CD4-positive, alpha-beta T cell treated with Interleukin-1 beta for 1 hour (primary cell): ENCODE measurements at places on chromosomes 5 and 9.
A peak's percentile ranks its signal among the peaks of the same experiment; 100 is the strongest.

DNA sequence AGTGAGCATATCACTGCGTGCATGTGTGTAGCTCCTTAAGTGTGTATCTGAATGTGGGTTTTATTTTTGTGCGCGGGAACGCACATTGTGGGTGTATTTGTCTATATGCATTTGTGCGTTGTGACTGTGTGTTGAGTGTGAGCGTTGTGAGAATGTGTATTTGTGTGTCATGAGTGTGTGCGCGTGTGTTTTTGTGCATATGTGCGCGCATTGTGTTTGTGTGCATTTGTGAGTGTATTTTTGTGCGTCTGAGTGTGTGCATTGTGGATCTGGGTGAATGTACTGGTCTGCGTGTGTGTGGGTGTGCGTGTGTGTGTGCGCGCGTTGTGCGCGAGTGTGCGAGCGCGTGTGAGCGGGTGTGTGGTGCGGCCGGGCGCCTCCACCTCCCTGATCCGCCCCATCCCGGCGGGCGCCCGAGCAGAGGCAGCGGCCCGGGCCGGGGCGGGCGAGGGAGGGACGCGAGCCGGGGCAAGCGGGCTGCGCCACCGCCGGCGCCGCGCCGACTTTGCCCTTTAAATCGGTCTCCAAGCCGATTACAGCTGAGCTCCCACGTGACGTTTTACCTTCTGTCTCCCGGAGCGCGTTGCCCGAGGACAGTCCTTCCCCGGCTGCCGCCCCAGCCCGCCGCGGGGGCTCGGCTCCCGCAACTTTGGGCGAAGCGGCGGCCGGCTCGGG, at the start of gene RASGRF2:
TSS of gene RASGRF2 (plus strand) at position 596 of the 675 bp plus-strand sequence. CDS start 376 bp downstream, outside the sequence.
- peak; percentile 29 for DNase-seq

DNA sequence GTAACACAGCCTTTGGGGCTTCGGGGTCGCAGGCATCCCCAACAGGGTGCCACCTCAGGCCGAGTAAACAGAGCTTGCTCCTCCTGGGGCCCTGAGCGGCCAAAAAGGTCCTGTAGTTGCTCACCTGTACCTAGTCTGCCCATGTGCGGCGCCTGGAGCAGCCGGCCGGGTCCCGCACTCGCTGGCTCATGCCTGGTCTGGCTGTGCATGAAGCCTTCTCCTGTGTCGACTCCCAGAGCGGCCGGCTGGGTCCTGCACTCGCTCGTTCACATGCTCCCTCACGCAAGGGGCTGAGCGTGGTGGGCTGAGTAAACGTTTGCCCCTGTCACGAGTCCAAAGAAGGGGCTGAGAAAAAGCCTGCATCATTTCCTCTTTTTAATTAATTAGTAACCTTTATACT, 162.4 kb upstream of the TUT7 start:
- no peak for DNase-seq

GRCh38 chr5:21802869-21803490, 1050.2 kb downstream of the CDH12 start:
- no peak for DNase-seq

GRCh38 chr9:13513716-13514444, 234.4 kb upstream of the MPDZ start:
- no peak for DNase-seq

DNA sequence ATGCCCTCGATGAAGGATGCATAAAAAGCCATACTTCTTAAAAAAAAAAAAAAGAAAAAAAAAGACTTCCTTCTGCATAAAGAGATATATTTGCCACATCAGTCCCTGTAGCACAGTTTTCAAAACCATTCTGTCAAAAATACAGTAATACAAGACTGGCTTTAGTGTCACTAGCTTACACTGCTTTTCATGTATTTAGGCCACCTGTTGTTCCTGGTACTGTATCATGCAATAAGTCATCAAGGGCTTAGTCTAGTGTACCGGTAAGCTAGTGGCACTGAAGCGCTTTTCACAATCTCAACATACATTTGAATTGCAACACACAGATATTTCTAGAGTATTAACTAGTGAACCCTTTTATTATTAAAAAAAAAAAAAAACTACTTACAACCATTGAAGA, 231.2 kb downstream of the NFIB start:
- DNase-seq, result no peak

- no peak for DNase-seq
Observed at GRCh38 chr9:94666364-94667099, 27.2 kb upstream of the FBP1 start.

DNA sequence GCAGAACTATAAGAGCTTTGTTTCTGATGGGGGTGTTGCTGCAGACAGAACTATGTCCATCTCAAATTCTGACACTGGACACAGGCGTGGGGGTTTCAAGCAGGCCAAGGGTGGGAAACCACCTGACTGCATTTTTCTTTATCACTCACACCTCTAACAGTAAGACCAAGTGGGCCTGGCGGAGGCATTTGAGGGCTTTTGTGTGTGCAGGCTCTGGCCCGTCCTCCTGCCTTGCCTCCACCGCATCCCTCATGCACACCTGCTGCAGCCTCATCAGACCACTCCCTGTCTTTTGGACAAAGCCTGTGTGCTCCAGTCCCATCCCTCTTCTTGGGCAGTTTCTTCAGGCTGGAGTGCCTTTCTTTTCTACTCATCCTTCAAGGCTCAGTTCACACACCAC, 7.9 kb downstream of the OR13J1 start:
- DNase-seq, result no peak

GRCh38 chr5:77777911-77778310, 1.8 kb upstream of the TBCA start:
- DNase-seq, result no peak

DNA sequence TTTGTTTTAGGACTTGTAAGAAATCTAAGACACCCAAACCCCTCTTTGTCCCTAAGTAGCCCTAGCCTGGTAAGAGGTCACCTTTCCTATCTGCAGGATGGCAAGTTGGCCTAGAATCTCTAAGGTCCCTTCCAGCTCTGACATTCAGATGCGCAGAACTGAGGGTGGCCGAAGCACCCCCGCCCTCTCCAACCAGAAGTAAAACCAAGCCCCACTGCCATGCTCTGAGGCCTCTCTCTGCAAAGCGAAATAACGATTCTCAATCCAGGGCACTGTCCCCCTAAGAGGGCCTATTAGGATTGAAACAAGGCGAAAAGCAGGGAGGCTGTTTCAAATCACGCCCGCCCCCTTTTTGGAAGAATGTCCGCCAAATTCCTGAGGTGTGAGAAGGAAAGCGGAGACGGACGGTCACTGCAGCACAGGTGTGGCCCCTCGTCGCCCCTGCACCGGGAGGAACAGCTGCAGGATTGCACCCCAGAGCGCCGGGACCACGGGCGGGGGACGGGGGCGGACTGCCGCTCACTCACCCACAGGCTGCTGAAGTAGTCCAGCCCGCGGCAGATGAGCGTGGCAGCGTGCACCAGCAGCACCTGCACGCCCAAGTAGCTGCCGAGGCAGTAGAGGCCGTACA, 824 bp downstream of the TMEM245 start:
- DNase-seq, result no peak

GRCh38 chr5:68161156-68161555, 54.4 kb upstream of the PIK3R1 start:
- DNase-seq, result no peak

DNA sequence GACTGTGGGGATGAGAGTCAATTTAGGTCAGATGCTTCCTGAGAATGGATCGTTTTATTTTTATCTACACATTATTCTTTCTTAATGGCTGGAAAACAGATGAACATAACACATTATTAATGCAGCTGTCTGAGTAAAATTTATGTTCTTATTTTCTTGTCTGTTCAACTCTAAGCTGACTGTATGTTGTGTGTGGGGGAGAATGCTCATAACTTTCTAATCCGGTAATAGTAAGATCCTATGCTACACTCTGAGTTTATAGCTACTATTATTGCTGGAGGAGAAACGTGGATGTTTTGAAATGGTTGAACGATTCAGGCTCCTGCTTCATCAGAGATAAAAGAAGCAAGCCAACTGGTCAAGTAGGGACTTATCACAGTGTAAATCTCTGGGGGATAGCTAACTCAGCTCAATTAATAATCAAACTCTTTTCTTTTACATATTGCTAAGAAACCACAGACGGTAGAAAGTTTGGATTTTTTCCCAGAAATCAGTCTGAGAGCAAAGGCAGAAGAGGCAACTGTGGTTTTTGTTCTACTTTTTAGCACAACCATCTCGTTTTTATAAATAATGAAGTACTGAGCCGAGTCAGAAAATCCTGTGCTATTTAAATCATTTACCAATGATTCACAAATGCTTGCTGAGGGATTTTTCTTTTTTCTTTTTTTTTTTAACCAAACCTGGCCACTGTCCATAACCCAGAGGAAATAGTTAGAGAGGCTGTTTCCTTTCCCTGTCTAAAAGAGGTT, 265.0 kb upstream of the FAM174A start:
- no peak for DNase-seq

DNA sequence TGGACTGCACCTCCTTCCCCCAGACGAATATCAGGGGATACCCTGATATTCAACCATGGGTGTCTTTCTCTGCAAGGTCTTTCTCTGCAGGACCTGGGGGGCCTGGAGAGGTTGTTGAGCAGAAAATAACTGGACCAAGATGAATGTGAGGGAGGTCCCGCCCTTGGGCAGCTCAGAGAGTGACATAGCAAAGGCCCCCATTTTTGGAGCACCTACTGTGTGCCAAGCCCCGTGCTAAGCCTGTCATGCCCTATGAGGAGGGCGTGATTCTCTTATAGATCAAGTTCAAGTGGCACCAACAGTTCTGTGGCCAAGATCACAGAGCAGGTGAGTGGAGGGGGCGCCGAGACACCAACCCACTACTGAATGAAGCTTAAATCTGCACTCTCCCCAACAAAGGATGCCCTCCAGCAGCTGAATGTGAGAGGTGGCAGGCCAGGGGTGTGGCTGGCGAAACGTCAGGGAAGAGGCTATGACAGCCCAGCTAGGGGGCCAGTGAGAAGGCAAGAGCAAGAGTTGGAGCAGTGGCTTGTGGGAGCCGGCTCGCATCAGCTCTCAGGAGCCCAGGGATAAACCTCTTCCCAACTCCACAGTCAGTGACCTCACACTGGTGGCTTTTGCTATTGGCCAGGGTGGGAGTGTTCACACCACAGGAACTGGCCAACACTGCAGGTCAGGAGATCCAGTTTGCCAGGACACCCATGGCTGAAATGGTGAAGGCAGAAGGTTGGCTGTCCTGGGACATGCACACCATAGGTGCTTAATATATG, 5.3 kb downstream of the SARDH start:
- DNase-seq, result no peak

DNA sequence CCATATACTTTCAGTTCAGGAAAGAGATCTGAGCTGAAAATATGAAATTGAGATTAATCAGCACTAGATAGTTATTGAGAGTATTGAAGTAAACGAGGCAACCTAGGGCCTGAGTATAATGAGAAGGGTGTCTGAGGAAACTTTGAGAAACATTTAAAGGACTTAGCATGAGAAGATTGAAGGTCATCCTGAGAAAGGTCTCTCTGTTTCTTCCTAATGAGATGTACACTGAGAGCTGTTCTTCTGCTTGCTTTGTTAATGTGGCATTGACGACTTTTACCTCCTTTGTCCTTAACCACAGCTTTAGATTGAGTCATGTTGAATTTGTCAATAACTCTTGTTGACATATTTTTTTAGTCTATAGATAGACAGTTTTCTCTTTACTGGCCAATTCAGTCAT, 145.1 kb upstream of the ACTBL2 start:
- no peak for DNase-seq

DNA sequence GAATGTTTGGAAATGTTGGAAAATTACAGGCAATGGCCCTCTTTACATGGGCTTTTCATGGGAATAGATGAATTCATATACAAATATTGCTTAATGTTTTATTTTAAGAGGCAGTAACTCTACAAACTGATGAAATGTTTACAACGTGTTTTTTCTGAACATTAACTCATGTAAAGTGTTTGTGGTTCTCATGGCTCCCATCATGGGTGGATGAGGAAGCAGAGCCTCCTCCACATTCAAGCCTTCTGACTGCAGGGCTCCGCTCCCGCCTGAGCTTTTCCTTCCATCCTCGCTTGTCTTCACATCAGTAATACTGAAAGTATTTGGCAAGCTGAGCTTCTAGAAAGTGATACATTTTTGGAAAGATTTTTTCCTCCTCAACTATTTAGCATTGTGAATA, 204.2 kb downstream of the ARHGAP26 start:
- DNase-seq, result no peak

DNA sequence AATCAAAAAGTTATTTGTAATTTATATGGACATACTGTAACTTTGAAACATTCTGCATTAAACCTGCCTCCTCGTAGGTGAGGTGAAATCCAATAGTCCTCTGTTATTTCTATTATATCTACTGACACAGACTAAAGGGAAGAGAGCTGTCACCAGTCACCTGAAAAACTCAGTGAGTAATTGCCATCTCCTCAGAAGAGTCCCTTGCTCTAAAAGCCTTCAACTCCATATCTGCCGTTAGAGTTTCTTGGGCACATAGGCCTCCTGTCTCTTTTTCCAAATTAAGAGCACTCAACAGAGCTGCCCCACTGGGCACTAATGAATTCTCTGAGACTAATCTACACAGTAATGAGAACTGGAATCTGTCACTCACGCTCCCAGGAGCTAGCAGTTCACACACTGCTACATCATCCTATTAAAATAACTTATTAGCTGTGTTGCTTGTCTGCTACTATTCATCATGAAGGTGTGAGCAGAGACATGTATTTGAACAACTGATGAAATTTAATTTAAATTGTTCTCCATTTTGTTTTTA, 67.3 kb upstream of the VCAN start:
- no peak for DNase-seq

DNA sequence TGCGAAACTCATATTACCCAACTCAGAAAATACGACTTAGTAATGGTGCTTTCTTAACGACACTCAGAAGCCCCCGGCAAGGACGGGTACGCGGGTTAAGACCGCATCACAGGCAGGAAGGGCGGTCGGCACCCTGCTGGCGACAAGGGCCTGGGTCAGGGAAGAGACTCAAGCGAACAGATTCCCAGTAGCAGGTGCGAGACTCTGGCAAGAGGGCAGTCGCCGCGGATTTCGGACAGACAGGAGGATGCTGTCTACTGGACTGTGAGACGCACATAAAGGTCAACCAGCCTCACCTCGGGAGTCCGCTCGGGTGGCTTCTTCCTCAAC, 398 bp downstream of the RAPGEF6 start:
- DNase-seq, result peak; percentile 75

- DNase-seq, result no peak
Observed at GRCh38 chr9:36169708-36170107, 520 bp downstream of the CCIN start.

GRCh38 chr5:136619556-136619955, 254.2 kb upstream of the TRPC7 start:
- DNase-seq, result no peak

- DNase-seq, result no peak
Observed at GRCh38 chr5:151382576-151382975, 35.2 kb upstream of the SLC36A2 start.

GRCh38 chr5:6090079-6090654, 288.2 kb downstream of the MED10 start:
- no peak for DNase-seq

GRCh38 chr5:181241393-181241975, 2.2 kb downstream of the RACK1 start:
- peak; percentile 48 for DNase-seq

- DNase-seq, result no peak
Observed at GRCh38 chr9:27107241-27107640, 1.8 kb upstream of the TEK start.

- no peak for DNase-seq
Observed at GRCh38 chr5:78127875-78128274, 166.6 kb downstream of the AP3B1 start.
